HuH-7 (cell line): ENCODE measurements at places on chromosomes 4 and X.

- DNase-seq, result no peak
Observed at GRCh38 chrX:6299724-6300123, 71.1 kb upstream of the NLGN4X start.

- peak; percentile 47 for DNase-seq
Observed at GRCh38 chrX:31266203-31267076, 194.6 kb upstream of the FTHL17 start.

- no peak for DNase-seq
Observed at GRCh38 chrX:9227276-9227675, 193.3 kb upstream of the FAM9B start.

DNA sequence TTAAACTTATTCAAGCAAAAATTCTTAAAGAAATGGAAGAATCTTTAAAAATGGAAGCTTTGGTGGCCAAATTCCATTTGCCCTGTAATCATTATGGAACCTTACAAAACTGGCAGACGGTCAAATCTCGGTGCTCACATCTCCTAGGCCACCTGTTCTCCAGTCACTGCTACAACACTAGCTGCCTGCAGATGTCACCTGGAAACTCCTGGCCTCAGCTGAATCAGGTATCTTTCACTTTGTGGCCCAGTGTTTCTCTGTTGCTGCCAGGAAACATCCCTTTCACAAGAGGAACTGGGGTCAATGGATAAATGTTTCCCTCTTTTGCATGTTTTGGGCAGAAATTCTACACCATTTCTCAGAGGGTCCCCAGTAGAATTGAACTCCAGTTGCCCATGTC, 4.2 kb upstream of the CXCL3 start:
- DNase-seq, result no peak

GRCh38 chrX:460823-461640, 74.3 kb upstream of the PPP2R3B start:
- no peak for DNase-seq

DNA sequence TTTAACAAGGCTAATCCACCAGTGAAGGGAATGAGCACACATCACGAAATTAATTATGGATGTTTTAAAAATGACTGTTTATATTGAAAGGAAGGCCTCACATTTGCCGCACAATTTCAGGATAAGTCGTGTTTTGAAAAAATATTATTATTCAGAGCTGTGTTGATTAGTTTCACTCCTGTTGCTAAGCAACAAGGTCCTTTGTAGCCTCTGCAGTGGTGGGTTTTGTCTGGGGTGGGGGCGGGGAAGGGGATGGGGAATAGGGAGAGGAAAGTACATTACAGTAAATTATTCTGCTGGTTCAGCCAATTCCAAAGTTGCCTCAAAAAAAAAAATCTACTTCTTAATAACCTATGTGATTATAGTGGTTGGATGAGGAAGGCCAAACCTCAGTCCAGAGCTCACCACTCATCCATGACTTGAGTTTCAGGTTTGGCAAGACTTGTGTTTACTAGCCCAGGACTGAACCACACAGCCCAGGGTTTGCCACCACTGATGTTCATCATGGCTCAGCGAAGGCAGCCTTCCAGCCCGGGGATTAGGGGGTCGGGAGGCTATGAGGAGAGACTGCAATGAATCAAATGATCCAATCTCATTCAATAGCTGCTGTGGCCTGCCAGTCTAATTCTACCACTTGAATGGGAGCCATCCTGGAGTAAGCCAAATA, 162.5 kb upstream of the ATP6AP2 start:
- DNase-seq, result no peak
